Activated T-helper 17 cell treated with anti-CD3 and anti-CD28 coated beads, Interleukin-2, amount 50 U/mL, for 72 hours (primary cell): ENCODE measurements at places on chromosomes 12 and 14.
A peak's percentile ranks its signal among the peaks of the same experiment; 100 is the strongest.

- no peak for ATAC-seq
Measured at GRCh38 chr12:41055875-41056577, 132.1 kb upstream of the PDZRN4 start.

GRCh38 chr12:99983456-99984258 lies 1.1 kb downstream of the ANKS1B start:
- ATAC-seq: no peak

- peak; percentile 63 for ATAC-seq
Measured at GRCh38 chr12:93008044-93008778, 79.1 kb upstream of the EEA1 start.

GRCh38 chr14:101966742-101967141 lies 2.4 kb downstream of the DYNC1H1 start:
- no peak for ATAC-seq

DNA sequence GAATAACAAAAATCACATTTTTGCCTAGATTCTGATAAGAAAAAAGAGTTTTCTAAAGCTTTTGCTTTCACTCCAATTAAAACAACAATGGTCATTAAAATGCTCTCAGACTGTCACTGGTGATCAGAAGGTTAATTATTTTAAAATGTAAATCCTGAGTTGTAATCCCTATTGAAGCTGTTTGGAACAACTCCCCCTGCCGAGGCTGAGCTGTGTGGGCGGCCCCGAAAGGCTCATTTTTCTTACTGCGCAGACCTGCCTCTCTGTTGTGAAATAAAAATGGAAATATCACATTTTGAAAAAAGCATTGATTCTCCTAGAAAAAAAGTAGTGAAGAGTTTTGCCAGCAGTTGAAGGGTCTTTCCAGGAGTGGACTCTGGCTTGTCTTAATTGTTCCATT lies 174.8 kb upstream of the CDKN3 start:
- no peak for ATAC-seq

- ATAC-seq: no peak
Measured at GRCh38 chr14:77000340-77001270, 27.9 kb downstream of the IRF2BPL start.

- ATAC-seq: peak; percentile 63
Measured at GRCh38 chr14:52043690-52044089, 25.2 kb downstream of the NID2 start.

GRCh38 chr14:61280092-61280525 lies 1.0 kb downstream of the TMEM30B start:
- ATAC-seq: peak; percentile 61

- no peak for ATAC-seq
Measured at GRCh38 chr14:95713596-95714371, at the start of gene TCL1A. TCL1A (minus strand) TSS chr14:95714125; CDS start chr14:95714066, 59 bp downstream.

- ATAC-seq: no peak
Measured at GRCh38 chr14:56297449-56297848, 179.2 kb downstream of the PELI2 start.

DNA sequence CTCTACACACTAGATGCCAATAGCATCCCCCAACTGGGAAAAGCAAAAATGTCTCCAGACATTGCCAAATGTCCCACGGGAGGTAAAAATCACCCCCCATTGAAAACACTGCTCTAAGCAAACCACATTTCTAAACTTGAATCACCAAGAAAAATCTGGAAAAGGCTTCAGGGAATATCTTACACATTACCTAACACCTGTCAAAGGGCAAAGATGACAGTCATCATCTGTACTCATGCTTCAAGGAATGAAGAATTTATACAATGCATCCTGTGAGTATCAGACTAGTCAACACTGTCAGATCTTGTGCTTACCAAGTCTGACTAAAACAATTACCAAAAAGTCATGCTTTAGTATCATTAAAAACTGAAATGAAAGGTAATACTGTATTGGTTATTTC lies 161.6 kb upstream of the SOX5 start:
- ATAC-seq: no peak

DNA sequence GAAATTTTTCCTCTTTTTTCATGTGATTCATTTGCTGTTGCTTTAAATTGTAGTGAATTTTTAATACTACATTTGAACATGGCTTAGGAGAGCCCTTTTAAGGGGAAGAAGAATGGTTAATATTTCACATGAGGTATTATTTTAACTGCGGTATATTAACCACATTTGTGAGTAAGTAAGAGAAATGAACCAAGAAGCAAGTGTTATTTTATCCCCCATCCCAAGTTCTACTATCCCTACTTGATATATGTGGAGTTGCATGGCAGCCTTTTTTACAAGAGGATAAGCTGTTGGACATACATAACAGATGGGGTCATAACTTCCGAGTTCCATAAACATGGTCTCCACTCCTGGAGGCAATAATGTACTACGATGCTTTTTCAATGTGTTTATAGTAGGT lies 623.3 kb downstream of the LRFN5 start:
- ATAC-seq: no peak

- no peak for ATAC-seq
Measured at GRCh38 chr14:71089971-71090370, 182.7 kb downstream of the PCNX1 start.

DNA sequence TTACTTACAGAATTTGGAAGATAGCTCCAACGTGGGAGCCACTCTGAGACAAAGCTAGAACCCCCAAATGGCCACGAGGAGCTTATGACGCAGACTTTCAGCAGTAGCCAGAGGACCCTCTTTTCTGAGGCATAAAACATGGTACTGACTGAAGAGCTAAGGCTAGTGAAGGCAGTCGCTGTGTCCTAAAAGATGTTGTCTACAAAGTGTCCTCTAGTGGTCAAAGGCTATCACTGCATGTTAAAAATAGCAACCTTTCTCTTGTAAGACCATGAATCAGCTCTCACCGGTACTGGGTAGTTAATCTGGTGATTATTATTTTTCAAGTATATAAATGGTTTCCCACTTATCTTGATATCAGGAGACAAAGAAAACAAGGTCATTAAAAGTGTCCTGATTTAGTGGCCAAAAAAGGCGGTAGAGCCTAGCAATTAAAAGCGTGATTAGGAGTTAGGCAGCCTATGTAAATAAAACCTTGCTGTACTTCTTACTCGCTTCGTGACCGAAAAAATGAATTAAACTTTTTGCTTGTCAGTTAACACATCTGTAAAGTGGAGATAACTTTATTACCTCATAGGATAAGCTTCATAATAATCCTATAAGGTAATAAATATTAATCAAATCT lies 47.0 kb upstream of the LGR5 start:
- peak; percentile 50 for ATAC-seq

DNA sequence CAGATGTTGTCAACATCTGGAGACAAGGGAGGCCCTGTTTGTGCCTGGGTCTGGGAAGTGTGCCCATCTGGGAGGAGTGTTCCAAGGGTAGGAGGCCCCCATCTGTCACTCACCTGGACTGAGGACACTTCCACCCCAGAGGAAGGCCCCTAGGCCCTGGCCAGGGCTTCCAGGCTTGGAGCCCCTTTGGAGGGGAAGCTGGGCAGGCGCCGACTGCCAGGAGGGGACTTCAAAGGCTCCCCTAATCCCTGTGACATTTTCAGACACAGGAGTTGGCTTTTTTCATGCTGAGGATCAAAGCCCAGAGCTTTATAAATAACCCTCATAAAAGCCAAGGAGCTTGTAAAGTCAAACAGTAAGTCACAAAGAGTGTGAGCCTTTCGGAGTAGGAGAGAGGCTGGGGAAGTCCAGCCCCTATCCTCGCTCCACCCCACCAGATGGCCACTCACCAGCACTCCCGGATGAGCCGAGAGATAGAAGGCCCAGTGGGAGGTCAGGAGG lies 17.6 kb upstream of the FAM222A start:
- no peak for ATAC-seq

DNA sequence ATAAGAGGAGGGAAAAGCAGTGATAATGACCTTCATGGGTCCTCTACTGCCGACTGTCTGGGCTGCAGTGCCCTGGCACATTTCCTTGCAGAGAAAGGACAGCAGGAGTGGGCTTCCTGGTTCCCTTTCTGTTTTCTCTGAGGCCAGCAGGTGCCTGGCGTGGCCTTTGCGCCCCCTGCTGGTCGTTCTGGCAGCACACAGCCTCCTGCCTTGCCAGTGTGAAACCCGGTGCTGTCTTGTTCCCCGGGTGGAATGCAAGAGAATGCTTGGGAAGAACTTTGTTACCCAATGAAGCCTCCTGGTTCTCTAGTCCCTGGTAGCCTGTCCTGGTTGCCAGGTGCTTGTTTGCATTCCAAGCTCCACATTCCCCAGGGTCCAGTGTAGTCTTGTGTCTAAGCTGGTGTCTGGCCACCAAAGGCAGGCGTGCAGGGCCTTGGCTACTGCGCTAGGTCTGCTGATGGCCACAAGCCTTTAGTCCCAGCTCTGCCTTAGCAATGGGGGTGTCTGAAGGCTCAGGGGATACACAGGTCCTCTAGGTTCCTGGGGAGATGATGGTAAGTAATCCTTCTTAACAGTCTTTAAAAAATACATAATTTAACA lies 1392.4 kb upstream of the TMEM132C start:
- ATAC-seq: peak; percentile 76

DNA sequence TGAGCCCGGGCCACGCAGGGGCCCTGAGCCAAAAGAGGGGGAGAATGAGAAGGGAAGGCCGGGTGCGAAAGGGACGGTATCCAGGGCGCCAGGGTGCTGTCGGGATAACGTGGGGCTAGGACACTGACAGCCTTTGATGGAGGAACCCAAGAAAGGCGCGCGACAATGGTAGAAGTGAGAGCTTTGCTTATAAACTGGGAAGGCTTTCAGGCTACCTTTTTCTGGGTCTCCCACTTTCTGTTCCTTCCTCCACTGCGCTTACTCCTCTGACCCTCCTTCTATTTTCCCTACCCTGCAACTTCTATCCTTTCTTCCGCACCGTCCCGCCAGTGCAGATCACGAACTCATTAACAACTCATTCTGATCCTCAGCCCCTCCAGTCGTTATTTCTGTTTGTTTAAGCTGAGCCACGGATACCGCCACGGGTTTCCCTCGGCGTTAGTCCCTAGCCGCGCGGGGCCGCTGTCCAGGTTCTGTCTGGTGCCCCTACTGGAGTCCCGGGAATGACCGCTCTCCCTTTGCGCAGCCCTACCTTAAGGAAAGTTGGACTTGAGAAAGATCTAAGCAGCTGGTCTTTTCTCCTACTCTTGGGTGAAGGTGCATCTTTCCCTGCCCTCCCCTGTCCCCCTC lies 3.0 kb downstream of the SSTR1 start:
- ATAC-seq: peak; percentile 6

DNA sequence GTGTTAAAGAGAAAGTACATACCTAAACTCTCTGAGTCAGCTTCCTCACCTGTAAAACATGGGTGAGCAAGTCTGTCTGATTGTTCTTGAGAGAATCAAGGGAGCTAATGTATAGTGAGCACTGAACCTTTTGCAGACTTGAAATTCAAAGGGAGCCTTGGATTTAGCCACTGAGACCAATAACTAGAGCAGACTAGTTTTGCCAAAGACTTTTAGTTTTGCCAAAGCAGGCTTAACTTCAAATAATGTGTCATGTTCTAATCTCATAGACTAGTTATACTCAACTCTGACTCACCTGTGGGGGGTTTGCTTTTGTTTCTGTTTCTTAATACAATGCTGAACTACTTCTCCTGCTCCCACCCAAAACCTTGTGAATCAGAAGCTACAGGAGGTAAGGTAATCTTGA lies 123.7 kb downstream of the SLC25A21 start:
- ATAC-seq: no peak

GRCh38 chr14:104196461-104197140 lies 58.2 kb downstream of the KIF26A start:
- ATAC-seq: no peak

GRCh38 chr14:90677484-90678050 lies 138.7 kb downstream of the TTC7B start:
- ATAC-seq: peak; percentile 88

DNA sequence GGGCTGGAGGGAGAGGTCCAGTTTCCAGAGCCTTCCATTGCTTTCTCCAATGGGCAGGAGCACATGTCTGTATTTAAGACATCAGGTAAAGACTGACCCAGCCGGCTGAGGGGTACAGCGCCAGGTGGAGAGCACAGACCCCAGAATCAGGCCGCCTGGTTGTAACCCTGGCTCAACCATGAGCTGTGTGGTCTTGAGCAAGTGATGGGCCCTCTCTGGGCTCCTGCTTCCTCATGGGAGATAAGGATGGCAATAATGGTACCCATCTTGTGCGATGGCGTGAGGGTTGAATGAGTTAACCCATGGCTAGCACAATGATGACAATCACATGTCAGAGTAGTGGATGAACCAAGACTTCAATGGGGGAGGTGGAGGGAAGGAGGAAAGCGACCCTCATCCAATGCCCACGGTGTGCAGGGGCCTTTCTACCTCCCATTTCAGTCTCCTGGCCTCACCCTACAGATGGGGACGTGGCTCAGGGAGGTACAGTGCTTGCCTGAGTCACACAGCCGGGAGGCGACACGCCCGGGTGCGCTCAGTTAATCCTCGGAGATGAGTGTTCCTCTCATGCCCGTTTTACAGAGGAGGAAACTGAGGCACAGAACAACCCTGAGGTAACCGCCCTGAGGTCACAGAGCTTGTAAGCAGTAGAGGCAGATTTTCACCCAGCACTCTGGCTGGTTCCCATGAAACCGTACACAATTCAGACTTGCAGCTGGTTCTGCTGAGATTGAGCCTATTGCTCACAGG lies 163.9 kb downstream of the RBM19 start:
- ATAC-seq: no peak

DNA sequence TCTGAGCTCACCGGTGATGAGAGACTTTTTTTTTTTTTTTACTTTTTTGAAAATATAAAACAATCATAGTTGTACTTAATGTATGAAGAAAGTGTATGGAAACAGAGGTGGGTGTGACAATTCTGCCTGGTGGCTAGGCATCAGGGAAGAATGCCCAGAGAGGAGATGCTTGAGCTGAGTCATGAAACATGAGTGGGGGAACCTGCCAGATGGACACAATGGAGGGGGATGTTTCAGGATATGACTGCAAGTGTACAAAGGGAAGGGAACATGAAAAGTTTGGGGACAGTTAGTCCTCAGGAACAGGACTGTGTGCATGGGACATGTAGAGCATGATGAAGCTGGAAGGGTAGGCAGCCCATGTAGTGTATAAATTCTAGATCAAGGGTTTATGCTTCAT lies 274.2 kb upstream of the E2F7 start:
- no peak for ATAC-seq

DNA sequence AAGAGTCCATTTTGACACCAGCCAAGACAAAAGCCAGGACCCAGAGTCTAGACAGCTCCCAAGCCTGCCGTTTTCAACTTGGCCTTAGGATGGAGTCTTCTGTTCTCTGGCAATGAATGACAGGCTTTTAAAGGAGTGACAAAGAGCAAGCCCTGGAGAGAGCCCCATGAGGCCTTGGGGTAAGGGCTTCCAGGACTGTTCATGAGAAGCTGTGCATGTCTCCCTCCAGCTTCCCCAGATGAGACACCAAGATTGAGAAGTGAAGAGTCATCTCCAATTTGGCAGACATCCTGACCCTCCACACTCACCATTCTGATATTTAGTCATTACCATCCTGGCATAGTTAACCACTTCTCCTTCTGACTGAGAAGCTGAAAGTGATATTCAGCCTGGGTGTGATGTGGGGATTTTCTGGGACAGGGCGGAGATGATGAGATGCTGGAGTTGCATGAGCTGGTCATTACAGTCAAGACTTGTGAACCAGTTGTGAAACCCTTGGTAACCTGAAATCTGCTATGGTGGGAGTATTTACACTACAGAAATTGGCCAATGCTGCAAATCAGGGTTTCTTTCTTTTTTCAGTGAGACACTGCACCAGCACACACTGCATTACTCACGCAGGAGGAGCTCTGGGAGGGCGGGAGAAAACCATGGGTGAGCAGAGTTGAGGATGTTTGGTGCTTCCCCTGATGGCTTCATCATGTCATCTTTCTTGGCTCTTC lies 77.8 kb downstream of the VCPKMT start:
- ATAC-seq: peak; percentile 82

- ATAC-seq: no peak
Measured at GRCh38 chr12:100808777-100809176, 14.2 kb downstream of the ANO4 start.
